ENCODE measurements at places on chromosomes 2 and 18. TPM values are rescaled to one million over a fixed set of nuclear protein-coding genes. Genes with fewer than 3 reads are reported as not detected.

The TMEM37 gene
- not detected for total RNA-seq

GRCh38 chr2:109069331-109070194 is 59.4 kb upstream of the SH3RF3 start:
- no peak for DNase-seq

- DNase-seq = no peak
Measured at GRCh38 chr2:126752876-126753275, 96.9 kb downstream of the GYPC start.

DNA sequence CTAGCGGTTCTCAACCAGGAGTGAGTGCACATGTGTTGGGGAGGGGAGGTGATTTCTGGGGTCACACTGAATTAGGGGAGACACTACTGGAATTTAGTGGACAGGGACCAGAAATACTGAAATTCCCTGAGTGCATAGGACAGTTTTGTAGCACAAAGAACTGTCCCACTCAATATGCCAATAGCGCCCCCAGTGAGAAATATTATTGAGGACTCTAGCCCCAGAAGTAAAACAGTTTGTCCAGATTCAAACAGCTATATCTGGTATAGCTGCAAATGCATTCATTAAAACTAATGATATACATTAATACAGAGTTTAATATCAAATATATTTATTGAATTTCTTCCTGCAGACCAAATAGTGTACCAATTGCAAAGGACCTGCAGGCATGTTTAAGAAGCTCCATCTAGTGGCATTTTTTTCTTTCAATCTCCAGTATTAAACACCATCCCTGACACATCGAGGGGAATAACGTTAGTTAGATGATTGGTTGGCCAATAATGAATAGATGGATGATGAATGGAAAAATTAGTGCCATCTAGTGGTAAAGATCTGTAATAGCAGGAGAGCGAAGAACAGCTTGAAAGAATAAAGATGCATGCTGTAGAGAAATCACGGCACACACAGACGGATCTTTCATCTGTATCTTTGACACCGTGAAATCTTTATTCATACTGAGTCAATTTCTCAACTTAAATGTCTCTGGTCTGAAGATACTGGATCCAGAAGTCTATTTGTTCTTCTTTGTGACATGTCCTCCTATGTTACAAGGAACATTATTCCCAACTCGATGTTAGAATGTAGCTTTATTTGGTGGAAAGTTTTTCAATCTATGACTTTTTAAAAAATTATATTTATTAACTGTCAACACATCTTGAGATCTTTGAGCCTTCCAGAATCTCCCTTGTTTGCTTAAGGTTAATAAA is 62.5 kb downstream of the DHRS9 start:
- DNase-seq = no peak

The REG1B gene
- not detected for total RNA-seq

The FSIP2 gene
- not detected for total RNA-seq

- no peak for DNase-seq
Measured at GRCh38 chr18:66916834-66917233, 312.9 kb upstream of the CDH19 start.

DNA sequence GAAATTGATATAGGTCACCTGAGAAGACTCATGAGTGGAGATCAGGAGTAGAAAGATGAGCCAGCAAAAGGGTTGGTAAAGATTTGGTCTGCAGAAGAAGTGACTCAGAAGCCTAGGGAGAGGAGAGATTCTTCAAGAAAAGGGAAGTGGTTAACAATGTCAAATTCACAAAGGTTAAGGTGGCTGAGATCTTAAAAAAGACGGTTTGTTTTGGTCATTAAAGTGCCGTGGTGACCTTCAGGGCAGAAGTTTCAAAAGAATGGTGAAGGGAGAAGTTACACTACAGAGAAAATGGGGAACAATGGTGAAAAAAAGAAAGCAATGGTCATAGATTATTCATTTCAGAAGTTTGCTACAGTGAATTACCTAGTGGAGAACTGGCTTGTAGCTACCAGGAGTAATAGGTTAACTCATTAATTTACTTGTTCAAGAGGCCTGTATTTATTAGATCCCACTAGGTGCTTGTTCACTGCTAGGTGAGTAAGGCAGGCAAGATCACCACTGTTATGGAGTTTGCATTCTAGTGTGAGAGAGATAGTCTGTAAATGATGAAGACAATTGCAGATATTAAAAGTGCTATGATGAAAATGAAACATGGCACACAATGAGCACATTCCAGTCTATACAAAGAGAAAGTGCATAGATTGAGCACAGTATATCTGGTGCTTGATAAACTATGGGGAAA is 43.0 kb downstream of the FBXO48 start:
- no peak for DNase-seq
